NCI-H2081 (cell line): ENCODE measurements at places on chromosomes 1 and 21.
A peak's percentile ranks its signal among the peaks of the same experiment; 100 is the strongest.

GRCh38 chr1:231272880-231273279 is 31.9 kb downstream of the GNPAT start:
- no peak for DNase-seq

DNA sequence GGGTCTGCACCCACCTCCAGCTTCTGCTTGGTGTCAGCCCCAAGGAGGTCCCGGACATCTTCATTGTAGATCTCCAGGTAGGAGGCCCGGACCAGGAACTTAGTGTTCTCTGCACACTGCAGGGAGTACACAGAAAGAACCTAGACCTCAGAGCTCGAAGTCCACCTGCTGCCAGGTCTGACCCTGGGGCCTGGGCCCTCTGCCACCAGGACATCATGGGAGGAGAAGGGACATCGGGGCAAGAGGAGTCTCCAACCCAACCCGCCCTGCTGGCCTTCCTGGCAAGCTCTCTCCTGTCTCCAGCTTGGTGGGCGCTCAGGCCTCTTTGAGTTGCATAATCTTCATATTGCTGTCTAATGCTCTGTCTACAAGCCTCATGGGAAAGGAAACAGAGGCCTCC is 4.4 kb downstream of the KIF17 start:
- no peak for DNase-seq

DNA sequence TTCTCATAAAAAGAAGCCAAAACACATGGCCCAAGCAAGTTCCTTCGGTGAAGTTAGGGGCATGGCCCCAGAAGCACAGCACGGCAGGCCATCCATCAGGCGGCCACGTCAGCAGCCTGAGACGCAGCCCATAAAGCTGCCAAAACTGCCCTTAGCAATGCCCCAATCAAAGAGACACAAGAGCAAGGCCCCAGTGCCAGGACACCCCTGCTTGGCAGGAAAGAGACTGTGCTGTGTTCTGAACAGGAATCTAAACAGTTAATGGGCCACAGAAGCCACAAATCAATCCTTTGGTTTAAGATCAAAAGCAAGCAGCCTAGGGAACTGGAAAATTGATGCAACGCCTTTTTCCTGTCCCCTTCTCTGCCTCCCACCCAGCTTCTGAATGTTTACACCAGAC is 497.0 kb upstream of the USP24 start:
- DNase-seq = no peak

DNA sequence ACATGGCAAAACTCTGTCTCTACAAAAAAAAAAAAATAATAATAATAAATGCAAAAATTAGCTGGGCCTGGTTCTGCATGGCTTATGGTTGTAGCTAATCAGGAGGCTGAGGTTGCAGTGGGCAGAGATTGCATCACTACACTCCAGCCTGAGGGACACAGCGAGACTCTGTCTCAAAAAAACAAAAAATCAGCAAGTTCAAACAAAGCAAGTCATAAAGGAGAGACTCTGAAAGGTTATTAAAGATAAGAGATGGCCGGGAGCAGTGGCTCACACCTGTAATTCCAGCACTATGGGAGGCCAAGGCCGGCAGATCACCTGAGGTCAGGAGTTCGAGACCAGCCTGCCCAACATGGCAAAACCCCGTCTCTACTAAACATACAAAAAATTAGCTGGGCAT is 28.8 kb downstream of the COP1 start:
- no peak for DNase-seq

DNA sequence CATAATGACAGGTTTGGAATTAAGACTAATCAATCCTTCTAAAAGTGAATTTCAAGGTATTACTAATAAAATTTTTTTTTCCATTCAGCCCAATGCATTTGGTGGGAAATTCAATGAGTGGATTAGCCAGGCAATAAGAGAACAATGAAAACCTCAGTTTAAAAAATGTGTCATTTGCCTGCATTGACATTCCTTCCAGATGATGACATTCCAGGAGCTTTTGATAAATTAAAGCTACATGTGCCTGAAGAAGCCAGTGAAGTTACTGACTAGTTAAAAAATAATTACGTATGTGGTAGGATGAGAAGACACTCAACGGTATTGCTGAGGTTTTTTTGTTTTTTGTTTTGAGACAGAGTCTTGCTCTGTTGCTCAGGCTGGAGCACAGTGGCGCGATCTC is 37.9 kb upstream of the RC3H1 start:
- no peak for DNase-seq

- DNase-seq = no peak
Observed at GRCh38 chr1:101158424-101158823, 78.4 kb upstream of the S1PR1 start.

DNA sequence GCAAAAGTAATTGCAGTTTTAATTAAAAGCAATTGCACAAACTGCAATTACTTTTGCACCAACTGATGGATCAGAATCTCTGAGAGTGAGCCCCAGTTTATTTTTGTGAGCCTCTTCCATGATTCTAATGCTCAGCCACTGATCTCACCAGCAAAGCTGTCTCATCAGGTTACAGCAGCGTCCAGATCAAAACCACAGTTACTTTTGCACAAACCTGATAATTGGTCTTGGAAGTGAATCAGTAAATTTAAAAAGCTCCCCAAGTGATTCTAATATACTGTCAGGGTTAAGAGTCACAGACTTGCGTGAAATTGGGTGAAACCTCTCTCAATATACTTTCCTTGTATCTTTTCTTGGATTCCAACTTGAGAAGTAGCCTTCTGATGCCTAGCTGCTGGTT is 13.5 kb upstream of the CR2 start:
- DNase-seq = no peak

DNA sequence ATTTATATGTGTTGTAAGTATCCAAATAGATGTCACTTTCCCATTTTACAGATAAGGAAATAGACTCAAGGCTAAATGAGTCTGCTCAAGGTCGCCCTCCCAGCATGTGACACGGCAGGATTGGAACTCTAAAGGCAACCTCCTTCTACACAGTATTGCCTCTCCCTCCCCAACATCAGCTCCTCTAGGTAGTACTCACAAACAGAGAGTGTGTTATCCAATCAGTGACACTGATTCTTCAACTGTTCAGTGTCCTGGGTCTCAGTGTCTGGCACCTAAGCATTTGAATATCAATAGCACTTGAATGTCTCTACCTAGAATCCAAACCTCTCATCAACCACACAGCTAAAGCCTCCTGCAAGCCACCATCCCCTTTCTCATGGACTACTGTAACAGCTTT is 87.1 kb downstream of the DAB1 start:
- no peak for DNase-seq

DNA sequence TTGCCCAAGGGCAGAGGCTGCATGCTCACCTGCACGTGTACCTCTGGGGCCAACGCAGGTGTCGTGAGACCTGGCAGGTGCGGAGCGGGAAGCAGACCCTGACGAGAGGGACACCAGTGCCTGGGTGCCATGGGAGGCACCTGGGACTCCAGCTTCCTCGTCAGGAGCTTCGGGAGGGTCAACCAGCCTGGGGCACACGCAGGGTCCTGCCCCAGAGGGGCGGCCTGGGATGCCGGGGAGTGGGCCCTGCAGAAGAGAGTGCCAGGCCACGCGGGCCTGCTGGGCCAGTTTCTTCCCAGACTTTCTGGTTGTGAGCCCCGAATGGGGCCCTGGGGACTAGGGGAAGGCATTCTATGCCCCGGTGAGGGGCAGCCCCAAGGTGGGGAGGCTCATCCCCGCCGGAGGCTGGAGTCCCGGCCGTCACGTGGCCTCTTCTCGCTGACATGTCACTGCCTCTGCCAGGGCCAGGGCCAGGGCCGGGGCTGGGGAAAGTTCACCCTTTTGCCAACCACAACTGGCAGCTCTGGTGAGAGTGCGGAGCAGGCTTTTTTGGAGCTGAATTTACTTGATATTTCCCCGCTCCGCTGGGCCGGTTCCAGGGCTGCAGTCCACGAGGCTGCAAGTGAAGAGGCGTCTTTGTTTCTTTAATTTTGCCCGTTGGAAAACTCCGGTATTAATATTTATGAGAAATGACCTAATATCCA is 38.5 kb upstream of the ACTRT2 start:
- DNase-seq = no peak

DNA sequence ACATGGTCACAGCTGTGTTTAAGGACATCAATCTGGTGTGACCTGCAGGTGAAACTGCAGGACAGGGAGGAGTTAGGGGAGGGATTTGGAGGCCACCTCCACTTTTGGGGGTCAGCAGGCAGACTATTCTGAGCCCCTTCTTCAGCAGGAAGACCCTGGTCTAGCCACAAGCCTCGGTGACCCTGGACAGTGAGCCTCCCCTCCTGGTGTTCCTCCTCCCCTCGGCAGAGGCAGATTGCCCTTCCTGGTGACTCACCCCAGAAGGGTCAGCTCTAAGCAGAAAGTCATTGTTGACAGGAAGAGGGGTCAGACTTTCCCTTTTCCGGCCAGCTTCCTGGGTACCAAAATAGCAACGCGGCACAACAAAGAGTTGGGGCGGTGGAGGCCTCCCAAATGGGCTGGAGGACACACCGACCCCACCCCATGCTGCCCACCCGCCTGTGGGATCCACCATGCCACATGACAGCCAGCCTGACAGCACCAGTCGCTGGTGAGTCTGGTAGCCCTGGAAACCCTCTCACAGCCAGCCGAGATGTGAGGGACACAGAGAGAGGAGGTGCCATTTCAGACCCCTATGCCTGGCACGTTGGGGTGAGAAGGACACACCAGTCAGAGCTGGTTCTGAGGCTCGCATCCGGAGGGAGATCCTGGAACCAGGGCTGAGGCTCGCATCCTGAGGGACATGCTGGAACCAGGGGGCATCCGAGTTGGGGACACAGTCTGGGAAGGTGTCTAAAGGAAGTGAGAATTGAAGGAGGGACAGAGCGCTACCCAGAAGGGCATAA is 14.7 kb upstream of the CSF1 start:
- DNase-seq = no peak

GRCh38 chr1:167663002-167663772 is 33.2 kb downstream of the RCSD1 start:
- DNase-seq = no peak

DNA sequence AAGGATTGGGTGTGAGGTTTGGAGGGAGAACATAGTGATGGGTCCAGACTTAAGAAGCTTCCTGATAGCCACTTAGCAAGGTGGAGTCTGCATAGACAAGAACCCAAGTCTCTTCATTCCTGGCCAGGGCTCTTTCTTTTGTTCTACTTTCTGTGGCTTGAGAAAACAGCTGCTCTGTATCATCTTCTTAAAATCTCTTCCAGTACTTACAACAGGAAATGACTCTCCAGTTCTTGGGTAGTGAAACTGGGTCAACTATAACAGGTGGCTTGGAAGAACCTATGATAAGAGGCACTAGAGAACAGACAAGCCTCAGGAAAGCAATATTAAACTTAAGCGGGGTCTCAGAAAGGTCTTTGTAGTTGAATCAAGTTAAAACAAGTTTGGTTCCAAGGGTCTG is 148.1 kb upstream of the USP24 start:
- no peak for DNase-seq

GRCh38 chr1:70462611-70463010 is 51.5 kb downstream of the CTH start:
- DNase-seq = no peak

DNA sequence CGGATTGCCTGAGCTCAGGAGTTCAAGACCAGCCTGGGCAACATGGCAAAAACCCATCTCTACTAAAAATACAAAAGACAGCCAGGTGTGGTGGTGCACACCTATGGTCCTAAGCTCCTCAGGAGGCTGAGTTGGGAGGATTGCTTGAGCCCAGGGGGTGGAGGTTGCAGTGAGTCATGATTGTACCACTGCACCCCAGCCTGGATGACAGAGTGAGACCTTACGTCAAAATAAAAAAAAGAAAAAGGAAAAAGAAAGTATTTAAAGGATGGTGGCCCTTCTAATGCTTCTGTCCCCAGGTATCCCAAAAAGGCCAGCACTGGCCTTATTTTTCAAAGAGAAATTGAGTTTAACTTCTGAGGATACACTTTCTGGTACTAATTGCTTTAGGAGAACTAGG is 1.7 kb downstream of the IKBKE start:
- no peak for DNase-seq

DNA sequence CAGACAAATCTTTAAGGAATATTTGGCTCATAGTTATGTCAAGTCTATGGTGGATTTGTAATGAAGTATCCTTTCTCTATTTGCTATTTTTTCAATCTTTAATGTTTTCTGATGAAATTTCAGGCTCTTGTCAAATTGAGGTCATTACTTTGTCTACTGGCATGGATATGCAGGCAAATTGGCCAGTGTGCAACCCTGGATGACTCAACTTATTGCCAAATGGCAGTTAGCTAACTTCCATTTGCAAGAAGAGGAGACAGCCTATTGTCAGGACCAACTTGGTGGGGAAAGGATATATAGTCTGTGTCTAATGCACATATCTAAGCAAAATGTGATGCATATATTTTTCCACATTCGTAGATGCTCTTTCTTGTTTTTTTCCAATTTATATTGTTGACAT is 530.5 kb downstream of the PTBP2 start:
- no peak for DNase-seq

DNA sequence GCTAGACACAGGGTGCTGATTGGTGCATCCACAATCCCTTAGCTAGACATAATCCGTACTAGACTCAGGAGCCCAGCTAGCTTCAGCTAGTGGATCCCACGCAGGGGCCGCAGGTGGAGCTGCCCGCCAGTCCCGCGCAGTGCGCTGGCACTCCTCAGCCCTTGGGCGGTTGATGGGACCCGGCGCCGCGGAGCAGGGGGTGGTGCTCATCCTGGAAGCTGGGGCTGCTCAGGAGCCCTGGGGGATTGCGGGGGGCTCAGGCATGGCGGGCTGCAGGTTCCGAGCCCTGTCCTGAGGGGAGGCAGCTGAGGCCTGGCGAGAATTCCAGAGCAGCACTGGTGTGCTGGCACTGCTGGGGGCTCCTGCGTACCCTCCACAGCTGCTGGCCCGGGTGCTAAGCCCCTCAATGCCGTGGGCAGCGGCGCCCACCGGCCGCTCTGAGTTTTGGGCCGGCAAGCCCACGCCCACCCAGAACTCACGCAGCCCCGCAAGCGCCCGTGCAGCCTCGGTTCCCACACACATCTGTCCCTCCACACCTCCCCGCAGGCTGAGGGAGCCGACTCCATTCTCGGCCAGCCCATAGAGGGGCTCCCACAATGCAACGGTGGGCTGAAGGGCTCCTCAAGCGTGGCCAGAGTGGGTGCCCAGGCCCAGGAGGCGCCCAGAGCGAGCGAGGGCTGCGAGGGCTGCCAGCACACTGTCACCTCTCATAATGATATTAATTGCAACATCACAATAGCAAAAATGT is 87.4 kb downstream of the CRB1 start:
- DNase-seq = no peak

GRCh38 chr1:86965012-86965826 is 50.8 kb downstream of the HS2ST1 start:
- DNase-seq = peak; percentile 10

DNA sequence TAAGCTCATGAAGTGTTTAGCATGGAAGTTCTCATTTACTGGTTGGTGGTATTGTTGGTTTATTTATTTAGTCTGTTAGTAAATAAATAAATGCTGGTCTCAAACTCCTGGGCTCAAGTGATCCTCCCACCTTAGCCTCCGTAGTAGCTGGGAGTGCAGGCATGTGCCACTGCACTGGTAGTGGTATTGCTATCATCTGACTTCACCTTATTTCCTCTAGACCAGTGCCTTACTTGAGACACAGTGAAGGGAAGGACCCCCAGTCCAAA is 1.4 kb upstream of the SLC2A1 start:
- no peak for DNase-seq
